ENCODE measurements at places on chromosomes 6 and 20.

DNA sequence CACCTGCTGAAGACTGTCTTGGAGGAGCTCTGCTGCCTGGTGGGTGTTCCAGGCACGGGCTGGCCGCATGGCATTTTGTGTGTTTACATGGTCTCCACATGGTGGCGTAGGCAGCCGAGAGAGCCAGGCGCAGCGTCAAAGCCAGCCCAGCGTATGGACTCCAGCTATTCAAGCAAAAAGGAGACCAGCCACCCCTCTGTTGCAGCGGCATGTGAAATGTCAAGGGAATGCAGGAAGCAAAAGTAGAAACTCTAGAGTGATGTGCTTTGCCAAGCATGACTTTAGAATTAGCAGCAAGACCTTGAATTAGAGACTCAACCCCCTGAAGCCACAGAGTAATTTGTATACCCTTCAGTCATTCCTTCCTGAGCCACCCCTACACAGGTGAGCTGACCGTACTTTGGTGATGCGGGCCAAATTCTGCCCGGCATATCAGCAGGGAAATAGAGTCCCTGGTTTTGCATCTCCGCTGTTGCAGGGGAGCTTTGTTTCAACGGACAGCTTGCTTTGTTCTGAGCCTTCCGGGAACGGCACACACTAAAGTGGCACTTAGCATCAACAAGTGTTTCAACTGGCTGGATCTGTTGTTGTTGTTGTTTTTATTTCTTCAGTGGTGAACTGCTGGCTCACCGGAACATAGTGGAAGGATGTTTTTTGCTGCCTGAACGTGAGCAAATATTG is 48.5 kb downstream of the FNDC1 start:
- DNase-seq: peak; percentile 93

- no peak for DNase-seq
Observed at GRCh38 chr6:169189686-169190085, 64.0 kb downstream of the THBS2 start.

GRCh38 chr6:149513915-149514314 is 29.1 kb upstream of the ZC3H12D start:
- no peak for DNase-seq

DNA sequence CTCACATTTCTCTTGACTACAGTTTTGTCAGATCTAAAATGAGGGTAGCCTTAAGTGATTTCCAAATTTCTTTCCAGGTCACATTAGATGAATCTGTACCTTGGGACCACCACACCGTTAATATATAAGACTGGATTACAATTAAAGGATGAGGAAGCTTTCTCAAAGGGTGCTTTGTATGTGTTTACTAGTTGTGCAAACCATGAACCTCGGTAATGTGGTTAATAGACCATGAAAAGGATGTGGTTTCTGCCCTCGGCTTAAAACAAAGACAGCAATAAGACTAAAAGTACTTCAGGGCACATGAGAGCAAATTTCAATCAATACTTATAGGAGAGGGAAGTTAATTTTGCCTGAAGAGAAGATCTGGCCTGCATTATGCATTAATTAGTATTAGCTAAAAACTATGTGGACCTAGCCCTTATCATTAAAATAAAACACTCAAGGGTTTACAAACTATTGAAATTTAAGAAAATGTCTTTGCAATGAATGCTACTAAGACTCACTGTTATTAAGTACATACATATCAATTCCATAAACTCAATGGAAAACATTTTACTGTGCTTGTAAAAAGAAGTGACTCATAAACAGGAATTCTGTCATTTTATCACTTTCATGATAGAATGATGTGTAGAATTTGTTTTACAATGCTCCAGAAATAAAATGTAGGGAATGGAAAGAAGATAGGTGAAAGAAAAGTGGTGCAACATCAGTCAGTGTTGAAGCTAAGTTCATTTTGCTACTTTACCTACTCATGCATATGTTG is 936 bp upstream of the TMX4 start:
- DNase-seq: peak; percentile 82

- DNase-seq: peak; percentile 39
Observed at GRCh38 chr6:134373282-134373922, 55.5 kb upstream of the SGK1 start.

DNA sequence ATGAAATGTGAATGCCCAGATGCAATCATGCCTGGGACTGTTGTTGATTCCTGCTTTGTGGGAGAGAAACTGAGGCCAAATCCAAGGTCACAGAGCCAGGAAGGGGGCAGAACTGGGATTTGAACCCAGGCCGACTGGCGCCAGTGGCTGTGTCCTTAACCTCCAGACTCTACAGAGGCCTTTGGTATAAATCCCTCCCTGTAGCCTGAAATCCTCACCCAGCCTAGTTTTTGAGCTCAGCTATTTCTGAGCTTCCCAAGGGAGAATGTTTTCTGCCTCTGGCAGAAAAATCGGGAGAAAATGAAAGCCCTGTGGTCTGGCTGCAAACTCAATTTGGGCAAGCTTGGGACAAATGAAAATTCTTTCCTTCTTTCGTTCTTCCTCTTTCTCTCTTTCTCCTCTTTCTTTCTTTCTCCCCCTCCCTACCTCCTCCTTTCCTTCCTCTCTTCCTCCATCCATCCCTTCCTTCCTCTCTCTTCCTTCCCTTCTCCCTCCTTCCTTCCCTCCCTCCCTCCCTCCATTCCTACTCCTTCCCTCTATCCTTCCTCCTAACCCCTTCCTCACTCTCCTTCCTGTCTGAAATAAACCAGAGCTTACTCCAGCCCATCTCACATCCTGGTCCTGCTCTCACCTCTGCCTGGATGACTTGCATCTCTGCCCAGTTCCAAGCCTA is 34.9 kb downstream of the SNAI1 start:
- DNase-seq: no peak

DNA sequence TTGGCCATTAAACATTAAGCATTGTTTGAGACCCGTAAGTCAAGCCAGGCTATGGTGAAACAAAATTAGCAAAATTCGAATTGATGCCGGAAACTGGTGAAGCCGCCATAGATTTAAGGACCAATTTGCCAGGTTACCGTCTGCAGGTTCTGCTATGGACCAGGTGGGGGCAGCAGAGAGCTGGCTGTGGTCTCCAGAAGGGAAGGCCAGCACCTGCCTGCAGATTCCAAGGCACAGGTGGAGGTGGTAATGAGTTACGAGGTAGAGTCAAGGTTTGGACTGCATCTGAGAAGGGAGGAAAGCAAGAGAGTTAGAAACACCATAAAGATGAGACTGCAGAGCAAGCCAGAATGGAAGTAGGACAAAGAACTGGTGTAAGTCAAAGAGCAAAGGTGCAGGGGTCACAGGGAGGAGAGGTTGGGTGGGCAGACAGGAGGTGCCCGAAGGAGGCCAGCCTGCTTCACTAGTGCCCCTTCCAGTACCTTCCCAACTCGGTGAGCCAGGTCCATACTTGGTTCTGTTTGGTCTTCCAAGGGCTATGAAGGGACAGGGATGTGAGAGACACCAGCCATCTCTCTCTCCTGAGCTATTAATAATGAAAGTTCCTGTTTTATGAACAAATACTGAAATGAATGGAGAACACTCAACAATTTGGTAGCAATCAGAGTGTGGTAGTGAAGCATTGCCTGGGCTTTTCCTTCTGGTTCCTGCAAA is 131.6 kb upstream of the ESR1 start:
- peak; percentile 64 for DNase-seq

- peak; percentile 95 for DNase-seq
Observed at GRCh38 chr20:57480444-57481160, 44.3 kb downstream of the CTCFL start.

GRCh38 chr6:15426901-15427300 is 181.0 kb downstream of the JARID2 start:
- DNase-seq: no peak

DNA sequence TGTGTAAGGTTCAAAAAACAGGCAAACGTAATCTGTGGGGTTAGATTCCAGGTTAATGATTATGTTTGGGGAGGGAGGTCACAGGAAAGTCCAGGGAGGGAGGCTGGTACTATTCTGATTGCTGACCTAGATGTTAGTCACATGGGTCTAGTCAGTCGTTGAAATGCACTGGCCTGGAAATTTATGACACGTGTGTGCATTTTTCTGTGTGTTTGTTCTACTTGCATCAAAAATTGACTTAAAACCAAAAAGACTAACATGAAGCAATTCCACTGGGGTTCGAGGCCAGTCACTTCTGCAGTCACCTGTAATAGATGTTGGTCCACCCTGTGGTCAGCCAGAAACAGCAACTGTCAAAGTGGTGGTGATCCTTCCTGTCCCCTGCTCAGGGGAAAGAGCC is 104.2 kb upstream of the MLN start:
- DNase-seq: no peak

DNA sequence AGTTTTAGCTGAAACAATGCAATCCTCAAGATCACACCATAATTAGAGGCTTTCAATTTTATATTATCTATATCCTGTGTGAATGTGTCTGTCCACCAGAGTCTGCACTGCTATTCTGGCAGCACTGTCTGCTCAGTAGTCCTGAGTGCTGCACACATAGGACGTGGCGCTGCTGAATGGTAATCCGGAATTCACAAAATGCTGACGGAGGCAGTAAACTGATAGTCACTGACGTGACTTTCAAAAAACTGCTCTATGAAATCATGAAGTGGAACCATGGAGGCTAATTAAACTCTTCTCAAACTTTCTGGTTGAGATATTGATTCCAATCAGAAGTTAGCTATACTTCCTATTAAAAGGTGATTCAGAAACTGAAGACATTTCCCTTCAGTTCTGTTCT is 190.8 kb upstream of the NOX3 start:
- DNase-seq: no peak

GRCh38 chr6:2917801-2918445 is 14.8 kb upstream of the SERPINB9 start:
- DNase-seq: no peak
